MM.1S (cell line): ENCODE measurements at places on chromosomes 16 and 17.

DNA sequence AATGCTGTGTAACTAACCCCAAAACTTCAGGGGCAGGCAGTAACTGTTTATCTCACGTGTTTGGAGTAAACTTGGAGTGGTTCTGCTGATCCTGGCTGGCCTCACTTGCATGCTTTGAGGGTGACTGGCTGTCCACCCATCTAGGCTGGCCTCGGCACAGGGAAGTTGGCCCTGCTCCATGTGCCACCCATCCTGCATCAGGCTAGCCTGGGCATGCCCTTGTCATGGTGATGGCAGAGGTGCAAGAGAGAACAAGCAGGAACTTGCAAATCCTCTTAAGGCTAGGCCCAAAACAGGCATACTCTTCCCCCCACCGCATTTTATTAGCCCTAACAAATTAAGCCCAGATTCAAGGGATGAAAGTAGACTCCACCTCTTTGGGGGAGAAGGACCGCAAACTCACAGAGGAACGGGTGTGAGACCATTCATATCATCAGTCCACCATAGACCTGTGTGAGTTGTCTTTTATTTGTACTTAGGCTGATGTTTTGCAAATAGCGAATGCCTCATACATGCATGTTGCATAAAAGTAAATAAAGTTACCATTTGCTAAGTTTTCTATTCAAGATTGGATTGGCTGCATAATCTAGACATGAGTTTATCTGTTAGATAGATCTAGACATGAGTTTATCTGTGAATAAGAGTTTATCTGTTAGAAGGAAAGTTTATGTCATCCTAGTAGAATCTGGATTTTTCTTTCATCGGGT, 221.0 kb downstream of the CCDC182 start:
- no peak for DNase-seq

GRCh38 chr16:67431775-67432505, 1.0 kb downstream of the HSD11B2 start:
- no peak for DNase-seq

GRCh38 chr16:3112058-3112880, at the start of gene ZNF205:
TSS of gene ZNF205 (plus strand) at chr16:3112586. CDS start at chr16:3113431, 845 bp downstream.
- DNase-seq, result no peak

DNA sequence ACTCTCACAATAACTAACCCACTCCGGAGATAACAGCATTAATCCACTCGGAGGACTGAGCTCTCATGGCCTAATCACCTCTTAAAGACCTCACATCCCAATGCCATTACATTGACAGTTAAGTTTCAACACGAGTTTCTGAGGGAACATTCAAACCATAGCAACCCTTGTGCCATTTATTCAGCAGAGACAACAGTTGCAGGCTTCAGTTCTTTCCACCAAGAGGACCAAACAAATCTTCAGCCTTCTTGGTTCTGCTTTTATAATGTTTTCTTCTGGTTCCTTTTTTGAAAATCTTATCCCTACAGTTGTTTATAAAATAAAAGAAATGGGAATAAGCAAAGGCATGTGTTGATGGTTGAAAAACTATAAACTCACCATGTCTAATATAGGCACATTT, 2.1 kb upstream of the CD300E start:
- no peak for DNase-seq

DNA sequence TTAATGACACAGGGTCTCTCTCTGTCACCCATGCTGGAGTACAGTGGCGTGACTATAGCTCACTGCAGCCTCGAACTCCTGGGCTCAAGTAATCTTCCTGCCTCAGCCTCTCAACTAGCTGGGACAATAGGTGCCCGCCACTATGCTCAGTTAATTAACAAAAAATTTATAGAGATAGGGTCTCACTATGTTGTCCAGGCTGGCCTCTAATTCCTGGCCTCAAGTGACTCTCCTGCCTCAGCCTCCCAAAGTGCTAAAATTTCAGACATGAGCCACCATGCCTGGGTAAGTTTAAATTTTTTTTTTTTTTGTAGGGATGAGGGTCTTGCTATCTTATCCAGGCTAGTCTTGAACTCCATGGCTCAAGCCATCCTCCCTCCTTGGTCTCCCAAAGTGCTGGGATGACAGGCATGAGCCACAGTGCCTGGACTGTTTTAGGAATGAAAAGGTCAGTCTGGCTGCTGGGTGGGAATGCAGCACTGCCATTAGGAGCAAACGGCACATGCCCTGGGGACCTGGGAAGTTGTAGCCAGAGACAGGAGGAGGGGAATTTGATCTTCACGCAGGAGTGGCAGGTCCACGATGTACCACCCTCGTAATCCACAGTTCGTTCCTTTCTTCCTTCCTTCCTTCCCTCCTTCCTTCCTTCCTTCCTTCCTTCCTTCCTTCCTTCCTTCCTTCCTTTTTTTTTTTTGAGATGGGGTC, 106.7 kb downstream of the HAPSTR1 start:
- no peak for DNase-seq

DNA sequence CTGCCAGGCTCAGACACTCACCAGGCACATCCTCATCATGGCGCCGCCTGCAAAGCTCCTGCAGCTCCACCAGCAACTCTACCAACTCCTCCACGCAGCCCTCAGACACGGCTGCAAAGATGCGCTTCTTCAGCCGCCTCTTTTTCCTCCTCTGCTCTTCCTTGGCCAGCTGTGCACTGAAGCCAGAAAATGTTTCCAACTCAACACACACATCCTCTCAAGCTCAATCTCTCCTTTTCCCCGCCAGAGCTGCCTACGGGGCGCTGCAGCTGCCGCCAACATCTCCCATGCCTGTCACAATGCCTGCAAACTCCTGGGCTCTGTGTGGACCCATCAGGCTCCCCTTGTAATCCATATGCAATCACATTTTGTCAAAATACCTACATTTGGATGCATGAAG, 14.2 kb downstream of the TRPV3 start:
- DNase-seq, result no peak

GRCh38 chr17:60231234-60231633, 81.5 kb downstream of the CA4 start:
- peak; percentile 25 for DNase-seq

- DNase-seq, result peak; percentile 9
Observed at GRCh38 chr16:85275533-85276249, 163.4 kb upstream of the CIBAR2 start.

GRCh38 chr16:50300942-50301625, 34.7 kb downstream of the ADCY7 start:
- DNase-seq, result no peak

GRCh38 chr16:3592559-3592958, 15.4 kb upstream of the NLRC3 start:
- DNase-seq, result no peak

DNA sequence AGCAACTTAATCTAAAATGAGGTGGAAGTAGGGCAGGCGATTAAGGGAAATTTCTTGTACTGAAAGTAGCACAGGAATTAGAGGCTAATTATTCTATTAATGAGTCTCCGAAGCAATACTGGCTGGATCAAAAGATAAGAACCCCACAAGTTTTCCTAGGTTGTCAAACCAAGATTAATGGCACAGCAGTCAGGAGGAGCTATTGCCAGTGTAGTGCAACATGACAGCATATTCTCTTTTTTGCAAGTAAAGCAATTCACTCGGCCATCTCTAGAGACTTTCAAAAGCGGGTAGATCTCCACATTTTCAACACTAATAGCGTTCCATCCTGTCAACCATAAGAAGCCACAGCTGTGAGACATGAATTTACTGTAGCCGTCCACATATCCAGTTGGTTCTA, 81.2 kb downstream of the CYB561 start:
- DNase-seq, result no peak

- DNase-seq, result no peak
Observed at GRCh38 chr17:57461082-57461481, 204.8 kb downstream of the MSI2 start.

GRCh38 chr17:41968676-41969075, 2.1 kb downstream of the CNP start:
- no peak for DNase-seq

GRCh38 chr16:67760206-67760955, 41.3 kb upstream of the GFOD2 start:
- no peak for DNase-seq

GRCh38 chr17:51425773-51426172, 165.4 kb downstream of the UTP18 start:
- DNase-seq, result no peak

DNA sequence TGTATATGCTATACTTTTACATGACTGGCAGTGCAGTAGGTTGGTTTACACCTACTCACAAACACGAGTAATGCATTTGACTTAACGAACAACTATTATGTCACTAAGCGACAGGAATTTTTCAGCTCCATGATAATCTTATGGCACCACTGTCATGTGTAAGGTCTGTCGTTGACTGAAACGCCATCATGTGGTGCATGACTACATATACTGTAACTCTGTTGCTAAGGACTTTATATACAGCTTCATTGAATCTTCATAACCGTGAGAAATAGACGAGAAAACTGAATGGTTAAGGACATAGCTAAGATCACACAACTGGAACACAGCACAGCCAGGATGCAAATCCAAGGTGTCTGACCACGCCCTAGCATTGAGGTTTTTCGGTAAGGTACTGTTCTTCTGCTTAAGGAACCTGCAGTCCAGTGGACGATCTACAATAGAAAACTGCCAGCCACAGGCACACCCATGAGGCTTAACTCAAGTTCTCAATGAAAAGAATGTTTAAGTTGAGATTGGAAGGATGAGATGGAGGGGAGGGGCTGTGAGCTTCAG, 3.3 kb downstream of the CFAP20 start:
- DNase-seq, result no peak
